ENCODE measurements at places on chromosomes 16 and 17.

GRCh38 chr16:28081391-28081968 is 18.0 kb upstream of the GSG1L start:
- no peak for ATAC-seq

- no peak for ATAC-seq
Observed at GRCh38 chr16:86089334-86089900, 190.5 kb downstream of the IRF8 start.

- ATAC-seq: no peak
Observed at GRCh38 chr16:51271156-51271701, 120.2 kb upstream of the SALL1 start.

GRCh38 chr17:47847341-47848197 is 3.4 kb downstream of the SP6 start:
- ATAC-seq: no peak

DNA sequence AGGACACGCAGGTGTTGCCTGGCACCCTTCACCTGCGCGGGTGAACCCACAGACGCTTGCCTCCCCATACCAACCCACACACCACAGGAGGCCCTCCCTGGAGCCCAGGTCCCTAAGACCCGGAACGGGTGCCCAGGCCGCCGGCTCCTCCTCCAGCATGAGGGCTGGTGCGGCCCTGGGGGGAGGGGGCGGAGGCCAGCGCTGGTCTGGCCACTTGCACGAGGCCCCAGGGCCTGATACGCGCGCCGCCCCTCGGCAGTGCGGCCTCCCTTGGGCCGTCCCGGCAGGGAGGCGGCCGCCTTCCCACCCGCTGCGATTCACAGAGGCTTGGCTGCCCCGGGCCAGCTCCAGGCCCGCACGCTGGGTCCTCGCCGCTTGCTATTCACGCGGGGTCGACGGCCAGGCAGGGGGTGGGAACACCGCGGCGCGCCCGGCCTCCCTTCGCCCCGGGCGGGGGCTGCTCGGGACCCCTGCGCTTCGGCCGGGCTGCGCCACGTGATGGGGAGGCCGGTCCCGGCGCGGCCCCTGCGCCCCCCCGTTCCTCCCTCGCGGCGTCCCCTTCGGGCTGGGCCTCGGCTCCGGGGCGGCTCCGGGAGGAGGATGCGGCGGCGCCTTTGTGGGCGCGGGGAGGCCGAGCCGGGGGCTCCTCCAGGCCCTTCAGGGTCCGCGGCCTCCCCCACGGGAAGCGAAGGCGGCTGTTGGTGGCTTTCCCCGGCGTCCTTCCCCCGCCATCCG is 685 bp downstream of the FASN start:
- ATAC-seq: no peak

GRCh38 chr17:77363821-77364361 is 223.1 kb downstream of the SEC14L1 start:
- ATAC-seq: peak; percentile 25

DNA sequence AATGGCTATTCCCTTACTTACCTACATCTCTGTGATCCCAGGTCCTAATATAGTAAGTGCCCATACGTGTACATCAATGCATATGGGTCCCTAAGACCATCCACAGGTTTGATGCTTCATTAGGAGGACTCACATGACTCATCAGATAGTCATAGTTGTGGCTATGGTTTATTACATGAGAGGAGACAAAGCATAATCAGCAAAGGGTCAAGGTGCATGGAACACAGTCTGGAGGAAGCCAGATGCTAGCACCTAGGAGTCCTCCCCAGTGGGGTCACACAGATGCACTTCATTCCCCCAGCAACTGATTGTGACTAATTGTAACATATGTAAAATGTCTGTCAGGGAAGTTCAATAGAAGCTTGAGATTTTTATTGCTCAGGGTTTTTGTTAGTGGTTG is 42.8 kb downstream of the PHKB start:
- ATAC-seq: no peak

- ATAC-seq: peak; percentile 44
Observed at GRCh38 chr17:5234645-5235576, at the start of gene SCIMP. Gene SCIMP, minus strand, starts transcription at chr17:5234860. Its CDS starts 105 bp downstream, at chr17:5234755.

DNA sequence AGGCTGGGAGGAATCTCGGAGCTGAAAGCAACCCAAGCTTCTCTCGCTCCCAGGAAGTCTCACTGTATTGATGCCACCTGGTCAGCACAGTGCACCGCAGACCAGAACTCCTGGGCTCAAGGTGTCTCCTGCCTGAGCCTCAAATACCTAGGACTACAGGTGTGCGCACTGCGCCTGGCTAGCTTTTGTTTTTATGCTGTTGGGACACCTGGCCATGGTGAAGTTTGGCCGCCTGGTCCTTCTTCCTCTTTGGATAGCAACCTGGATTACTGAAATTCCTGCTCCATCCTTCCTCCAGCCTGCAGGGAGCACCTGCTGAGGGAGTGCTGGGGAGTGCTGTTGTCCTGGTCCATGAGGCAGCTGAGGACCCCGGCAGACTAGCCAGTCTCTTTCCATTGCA is 56.6 kb downstream of the COTL1 start:
- no peak for ATAC-seq

- ATAC-seq: peak; percentile 25
Observed at GRCh38 chr16:85291302-85292148, 179.3 kb upstream of the CIBAR2 start.

DNA sequence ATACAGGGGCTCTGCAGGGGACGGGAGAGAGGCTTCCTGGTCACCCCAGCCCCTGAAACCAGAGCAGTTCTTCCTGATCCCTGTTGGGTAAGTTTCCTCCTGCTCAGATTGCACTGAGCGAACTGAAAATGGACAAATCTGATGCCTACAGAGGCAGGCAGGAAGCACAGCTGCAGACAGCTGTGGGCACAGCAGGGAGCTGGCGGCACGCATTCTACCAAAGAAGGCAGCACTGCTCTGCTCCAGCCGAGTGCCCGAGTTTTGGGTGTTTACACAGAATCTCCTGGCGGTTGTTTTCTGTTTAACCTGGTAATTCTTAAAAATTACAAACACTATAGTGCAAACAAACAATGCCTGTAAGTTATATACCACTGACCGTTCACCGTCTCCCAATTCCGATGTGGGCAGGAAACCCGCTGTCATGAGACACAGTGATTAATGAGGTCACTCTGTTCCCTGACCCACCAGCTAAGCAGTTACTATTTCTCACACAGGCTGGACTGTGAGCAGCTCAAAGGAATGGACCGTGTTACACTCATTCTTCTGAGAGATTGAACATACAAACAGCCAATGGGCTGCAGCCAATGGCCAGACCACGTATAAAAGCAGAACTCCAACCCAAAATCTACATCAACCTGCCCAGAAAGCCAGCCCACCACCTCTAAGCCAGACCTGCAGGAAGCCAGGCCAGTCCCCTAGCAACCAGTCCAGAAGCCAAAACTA is 25.5 kb downstream of the NSMCE1 start:
- peak; percentile 11 for ATAC-seq
